Vein endothelial cell (primary cell): ENCODE measurements at places on chromosomes 7 and 10. TPM values are rescaled to one million over a fixed set of nuclear protein-coding genes. Genes with fewer than 3 reads are reported as not detected.

SPDYE16 gene
- under 0.01 TPM in 1 of 2 replicates, not detected in the other for total RNA-seq

PRRT4 gene
- total RNA-seq = not detected in 2 replicates

ATRNL1 gene
- under 0.01 and 0.10 TPM in 2 replicates for total RNA-seq

POM121C gene
- total RNA-seq = 12.1 and 20.2 TPM in 2 replicates

SYNPO2L gene
- not detected in 2 replicates for total RNA-seq

POMZP3 gene
- 9.5 and 11.8 TPM in 2 replicates for total RNA-seq

NOM1 gene
- 21.6 and 27.6 TPM in 2 replicates for total RNA-seq
